ENCODE measurements at places on chromosomes 16 and 17.

- no peak for DNase-seq
These were observed 143.9 kb downstream of the SNX29 start for GRCh38 chr16:12120217-12120981.

- DNase-seq: no peak
These were observed 14.8 kb upstream of the NLRC3 start for GRCh38 chr16:3591991-3592390.

DNA sequence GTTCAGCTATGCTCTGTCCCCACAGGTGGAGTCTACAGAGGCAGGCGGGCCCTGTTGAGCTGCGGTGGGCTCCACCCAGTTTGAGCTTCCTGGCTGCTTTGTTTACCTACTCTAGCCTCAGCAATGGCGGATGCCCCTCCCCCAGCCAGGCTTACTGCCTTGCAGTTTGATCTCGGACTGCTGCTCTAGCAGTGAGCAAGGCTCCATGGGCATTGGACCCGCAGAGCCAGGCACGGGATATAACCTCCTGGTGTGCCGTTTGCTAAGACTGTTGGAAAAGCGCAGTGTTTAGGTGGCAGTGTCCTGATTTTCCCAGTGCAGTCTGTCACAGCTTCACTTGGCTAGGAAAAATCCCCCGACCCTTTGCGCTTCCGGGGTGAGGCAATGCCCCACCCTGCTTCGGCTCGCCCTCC lies 89.1 kb downstream of the BCAS3 start:
- DNase-seq: peak; percentile 22

DNA sequence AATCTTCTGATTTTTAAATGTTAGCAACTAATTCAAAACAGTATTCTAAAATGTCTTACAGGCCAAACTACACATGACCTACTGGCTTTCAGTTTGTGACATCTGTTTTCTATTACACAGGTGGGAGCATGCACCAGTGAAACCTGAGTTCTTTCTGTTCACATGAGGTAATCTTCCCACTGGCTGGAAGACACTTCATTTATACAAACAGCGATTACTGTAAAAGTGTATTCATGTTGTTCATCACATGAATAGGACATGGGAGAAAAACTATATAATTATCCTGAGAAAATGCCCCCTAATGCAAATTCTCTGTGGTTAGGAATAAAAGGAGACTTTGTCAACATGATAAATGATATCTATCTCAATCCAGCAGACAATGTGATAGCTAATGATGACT lies 11.1 kb upstream of the PIK3R5 start:
- no peak for DNase-seq

- DNase-seq: peak; percentile 65
These were observed 346.6 kb downstream of the SNX29 start for GRCh38 chr16:12323007-12323758.

- DNase-seq: no peak
These were observed 1.9 kb upstream of the TLE7 start for GRCh38 chr16:71443714-71444113.

GRCh38 chr16:1188432-1189189 lies 35.7 kb downstream of the CACNA1H start:
- peak; percentile 43 for DNase-seq

- DNase-seq: no peak
These were observed 160.6 kb downstream of the CYLD start for GRCh38 chr16:50902457-50902856.

- no peak for DNase-seq
These were observed 119.0 kb upstream of the CDC42EP4 start for GRCh38 chr17:73430848-73431247.

GRCh38 chr16:63312346-63312745 lies 1276.1 kb upstream of the CDH8 start:
- DNase-seq: no peak

- peak; percentile 57 for DNase-seq
These were observed 27.9 kb downstream of the MBTPS1 start for GRCh38 chr16:84088695-84089395.

- peak; percentile 10 for DNase-seq
These were observed 21.9 kb downstream of the CPPED1 start for GRCh38 chr16:12781777-12782176.

- DNase-seq: peak; percentile 64
These were observed 5.1 kb upstream of the NME4 start for GRCh38 chr16:391885-392335.

GRCh38 chr16:81179219-81179618 lies 59.3 kb upstream of the BCO1 start:
- no peak for DNase-seq

GRCh38 chr17:72121164-72122009 lies 567 bp downstream of the SOX9 start:
- no peak for DNase-seq

GRCh38 chr17:72725433-72726068 lies 366.9 kb downstream of the SLC39A11 start:
- DNase-seq: peak; percentile 42

- DNase-seq: no peak
These were observed 48.3 kb downstream of the HIC1 start for GRCh38 chr17:2102931-2103809.

GRCh38 chr17:57082441-57082840 lies 2.6 kb upstream of the AKAP1 start:
- DNase-seq: no peak

DNA sequence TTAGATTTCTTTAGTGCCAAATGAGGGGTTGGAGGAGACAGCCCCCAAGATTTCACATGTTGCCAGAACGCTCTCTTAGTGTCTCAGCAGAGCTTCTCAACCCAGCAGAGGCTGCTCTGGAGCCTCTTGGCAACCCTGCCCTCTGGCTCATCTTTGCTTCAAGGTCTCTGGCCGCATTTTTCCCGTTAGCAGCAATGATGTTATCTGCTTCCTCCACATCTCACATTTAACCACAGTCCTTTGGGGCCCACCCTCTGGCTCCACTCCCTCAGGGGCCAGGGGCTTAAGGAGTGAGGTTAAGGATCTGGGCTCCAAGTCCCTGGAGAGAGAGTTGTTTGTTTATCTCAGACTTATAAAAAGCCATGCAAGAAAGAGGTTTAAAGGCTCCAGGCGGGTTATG lies 3.3 kb upstream of the XYLT1 start:
- no peak for DNase-seq

- DNase-seq: no peak
These were observed 7.3 kb downstream of the CASKIN2 start for GRCh38 chr17:75507733-75508719.

GRCh38 chr16:89003831-89004208 lies 26.8 kb upstream of the CBFA2T3 start:
- no peak for DNase-seq

- no peak for DNase-seq
These were observed 10.2 kb downstream of the HOXB1 start for GRCh38 chr17:48520631-48521079.

GRCh38 chr17:34703533-34703932 lies 124.2 kb downstream of the TMEM132E start:
- DNase-seq: no peak

- no peak for DNase-seq
These were observed 15.6 kb downstream of the SLC7A6 start for GRCh38 chr16:68279726-68280558.

DNA sequence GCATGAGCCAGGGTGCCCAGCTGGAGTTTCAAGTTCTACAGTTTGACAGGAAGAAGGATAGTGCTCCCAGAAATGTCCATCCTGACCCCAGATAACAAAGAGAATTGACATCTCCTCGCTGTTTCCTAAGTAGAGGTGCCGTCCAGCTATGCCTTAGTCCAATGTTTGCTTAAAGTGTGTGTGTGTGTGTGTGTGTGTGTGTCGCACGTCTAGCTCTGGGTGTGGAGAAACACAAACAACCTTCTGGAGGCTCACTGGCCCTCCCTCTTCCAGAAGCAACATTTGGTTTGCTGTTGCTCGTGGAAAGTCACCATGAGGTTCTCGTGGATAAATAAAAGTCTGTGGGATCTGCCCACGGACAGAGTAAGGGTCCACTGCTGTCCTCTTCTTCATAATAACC lies 22.1 kb downstream of the EMP2 start:
- DNase-seq: no peak

DNA sequence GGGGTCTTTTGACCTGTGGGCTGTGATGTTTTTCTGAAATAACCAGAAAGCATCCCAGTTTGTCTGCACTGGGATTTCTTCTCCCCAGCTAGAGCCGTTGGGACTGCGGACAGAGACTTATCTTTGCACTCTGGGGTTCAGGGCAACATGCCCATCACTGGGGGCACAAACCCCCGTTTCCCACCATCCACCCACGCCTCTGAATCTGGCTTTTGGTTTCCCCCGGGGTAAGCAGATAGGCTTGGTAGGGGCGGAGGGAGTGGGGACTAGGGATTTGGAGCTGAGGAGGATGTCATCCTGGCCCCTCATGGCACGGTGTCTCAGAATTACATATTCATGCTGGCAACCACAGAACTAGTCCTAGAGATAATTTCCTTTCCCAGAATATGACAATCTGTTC lies 68.6 kb downstream of the CCDC182 start:
- no peak for DNase-seq

DNA sequence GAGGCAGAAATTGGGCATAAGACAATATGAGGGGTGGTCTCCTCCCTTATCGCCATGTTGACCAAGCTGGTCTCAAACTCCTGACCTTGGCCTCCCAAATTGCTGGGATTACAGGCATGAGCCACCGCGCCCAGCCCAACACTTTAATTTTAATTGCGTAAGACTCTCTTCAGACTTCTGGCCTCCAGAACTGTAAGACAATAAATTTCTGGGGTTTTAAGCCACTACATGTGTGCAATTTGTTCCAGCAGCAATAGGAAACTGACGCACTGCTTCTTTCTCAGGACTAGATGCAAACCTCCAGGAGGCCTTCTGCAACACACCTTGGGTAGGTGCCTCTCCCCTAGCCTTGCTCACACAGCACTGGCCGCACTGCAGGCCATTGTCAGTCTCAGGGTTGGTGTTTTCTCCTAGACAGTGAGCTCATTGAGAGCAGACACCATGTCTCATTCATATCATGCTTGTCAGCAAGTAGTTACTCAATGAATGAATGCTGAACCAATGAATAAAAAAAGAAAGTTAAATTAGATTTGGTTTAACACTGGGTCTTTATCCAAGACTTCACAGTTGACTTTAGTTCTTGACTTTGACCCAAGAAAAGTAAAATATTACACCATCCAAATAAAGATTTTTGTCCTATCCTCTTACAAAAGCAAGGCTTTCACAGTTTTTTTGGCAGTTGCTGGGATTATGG lies 5.5 kb upstream of the ACSF2 start:
- DNase-seq: no peak

- no peak for DNase-seq
These were observed 111.2 kb downstream of the ANKRD11 start for GRCh38 chr16:89378947-89379771.

GRCh38 chr16:89431158-89431584 lies 59.2 kb downstream of the ANKRD11 start:
- DNase-seq: no peak

GRCh38 chr17:2391597-2392251 lies 9.1 kb downstream of the MNT start:
- DNase-seq: no peak

DNA sequence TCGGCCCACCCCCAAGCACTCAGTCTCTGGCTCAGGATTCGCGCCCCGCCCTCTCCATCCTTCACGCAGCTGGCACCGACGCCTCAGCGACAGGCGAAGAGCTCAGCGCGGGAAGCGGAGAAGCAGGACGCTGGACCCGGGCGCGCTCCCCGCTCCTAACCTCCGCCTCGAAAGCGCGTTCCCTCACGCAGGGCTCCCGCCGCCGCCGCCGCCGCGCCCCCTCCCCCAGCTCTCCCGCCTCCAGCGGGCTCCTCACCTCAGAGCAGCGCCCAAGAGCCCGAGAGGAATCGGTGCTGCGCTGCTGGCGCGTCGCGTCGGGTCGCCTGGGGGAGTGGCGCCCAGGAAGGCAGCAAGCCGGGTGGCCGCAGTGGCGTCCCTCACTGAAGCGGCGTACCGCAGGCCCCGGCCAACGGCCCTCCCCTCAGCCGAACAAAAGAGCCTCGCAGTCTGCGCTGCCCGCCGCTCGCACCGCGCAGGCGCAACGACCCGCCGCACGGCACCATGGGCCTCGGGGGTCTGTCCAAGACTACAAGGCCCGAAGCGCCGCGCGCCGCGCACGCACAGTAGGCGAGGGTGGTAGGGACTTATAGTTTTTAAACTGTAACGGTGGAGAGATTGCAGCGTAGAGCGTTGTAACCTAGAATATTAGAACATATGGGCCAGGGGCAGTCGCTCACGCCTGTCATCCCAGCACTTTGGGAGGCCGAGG lies at the start of gene CBX1:
Gene CBX1 (minus strand): TSS at position 467 of the 709 bp plus-strand sequence. CDS start 24,474 bp downstream, outside the sequence.
- peak; percentile 93 for DNase-seq

DNA sequence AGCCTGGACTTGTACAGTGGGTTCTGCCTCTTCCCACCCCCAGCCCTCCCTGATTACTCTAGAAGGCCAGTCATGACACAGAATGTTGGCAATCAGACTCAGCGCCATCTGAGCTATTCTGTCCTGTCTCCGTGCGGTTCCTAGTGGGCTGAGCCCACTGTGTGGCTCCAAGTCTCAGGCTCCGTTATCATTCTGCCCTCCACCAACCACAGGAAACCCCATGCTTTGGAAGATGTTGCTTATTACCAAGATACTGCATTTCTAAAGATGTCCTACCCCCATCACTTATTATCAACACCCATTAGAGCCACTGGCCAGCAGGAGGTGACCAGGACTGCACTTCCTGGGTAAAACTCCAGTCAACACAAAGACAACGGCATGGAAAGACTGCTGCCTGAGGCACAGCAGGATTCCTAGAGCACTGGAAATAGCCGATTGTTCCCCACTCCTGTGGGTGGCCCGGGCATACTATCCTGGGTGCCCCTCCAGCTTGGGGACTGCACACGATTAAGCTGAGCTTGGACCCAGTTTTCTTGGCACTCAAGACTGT lies 133.6 kb downstream of the AATF start:
- DNase-seq: no peak

- DNase-seq: no peak
These were observed 17.6 kb downstream of the ABCC1 start for GRCh38 chr16:15966836-15967546.

- DNase-seq: no peak
These were observed 192 bp downstream of the FASN start for GRCh38 chr17:82097919-82098168.

GRCh38 chr16:35754391-35755369 lies 2295.3 kb downstream of the TP53TG3F start:
- no peak for DNase-seq

DNA sequence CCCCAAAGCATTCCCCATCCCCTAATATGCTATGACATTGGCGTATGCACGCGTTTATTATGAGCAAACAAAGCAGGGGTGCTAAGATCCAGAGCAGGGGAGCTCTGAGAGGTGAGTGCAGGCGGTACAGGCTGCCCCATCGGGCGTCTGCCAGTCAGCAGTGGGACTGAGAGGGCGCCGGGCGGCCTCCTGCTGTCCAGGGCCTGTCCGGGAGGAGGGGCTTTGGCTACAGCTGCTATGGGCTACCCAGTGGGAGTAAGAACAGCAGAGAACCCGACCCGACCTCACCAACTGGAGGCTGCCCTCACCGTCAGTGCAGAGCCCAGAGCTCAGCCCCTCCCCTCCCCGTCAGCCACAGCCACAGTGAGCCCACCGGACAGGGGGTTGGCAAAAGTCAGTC lies 18.5 kb upstream of the AATK start:
- no peak for DNase-seq
